ENCODE measurements at places on chromosomes 7 and 10.

DNA sequence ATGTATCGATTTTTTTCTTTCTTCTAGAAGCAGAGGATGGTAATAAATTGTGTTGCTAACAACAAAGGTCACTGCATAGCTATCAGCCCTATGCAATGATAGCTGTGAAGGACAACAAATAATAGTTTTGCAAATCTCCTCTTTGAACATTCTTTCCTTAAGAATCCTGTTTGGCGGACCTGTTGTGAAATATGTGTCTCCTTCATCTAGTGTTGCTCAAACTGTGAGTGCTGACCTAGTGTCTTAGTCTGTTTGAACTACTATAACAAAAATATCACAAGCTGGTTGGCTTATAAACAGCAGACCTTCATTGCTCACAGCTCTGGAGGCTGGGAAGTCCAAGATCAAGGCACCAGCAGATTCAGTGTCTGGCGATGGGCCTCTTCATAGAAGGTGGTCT is 53.7 kb downstream of the CAV1 start:
- no peak for DNase-seq

- DNase-seq: no peak
These were observed 276.9 kb downstream of the SKAP2 start for GRCh38 chr7:26587536-26587935.

GRCh38 chr7:111190804-111191203 is 99.9 kb downstream of the LRRN3 start:
- DNase-seq: no peak

DNA sequence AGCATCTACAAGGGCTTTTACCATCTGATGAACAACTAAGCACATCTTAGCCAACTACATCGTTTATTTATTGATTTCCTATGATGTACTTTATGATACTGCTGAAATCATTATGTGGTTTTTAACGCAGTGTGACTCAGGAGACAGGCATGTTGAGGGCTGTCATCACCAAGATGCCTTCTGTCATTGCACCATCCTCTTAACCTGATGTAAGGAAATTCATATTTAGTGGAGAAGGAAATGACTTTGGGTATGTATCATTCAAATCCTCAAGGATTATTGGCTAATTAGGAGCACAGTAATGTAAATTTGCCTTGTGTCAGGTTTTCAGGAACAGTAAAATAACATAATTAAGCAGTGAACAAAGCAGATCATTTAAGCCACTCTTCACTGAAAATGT is 138.5 kb upstream of the MGMT start:
- no peak for DNase-seq
